ENCODE measurements at places on chromosomes 1 and 21.
A peak's percentile ranks its signal among the peaks of the same experiment; 100 is the strongest.

DNA sequence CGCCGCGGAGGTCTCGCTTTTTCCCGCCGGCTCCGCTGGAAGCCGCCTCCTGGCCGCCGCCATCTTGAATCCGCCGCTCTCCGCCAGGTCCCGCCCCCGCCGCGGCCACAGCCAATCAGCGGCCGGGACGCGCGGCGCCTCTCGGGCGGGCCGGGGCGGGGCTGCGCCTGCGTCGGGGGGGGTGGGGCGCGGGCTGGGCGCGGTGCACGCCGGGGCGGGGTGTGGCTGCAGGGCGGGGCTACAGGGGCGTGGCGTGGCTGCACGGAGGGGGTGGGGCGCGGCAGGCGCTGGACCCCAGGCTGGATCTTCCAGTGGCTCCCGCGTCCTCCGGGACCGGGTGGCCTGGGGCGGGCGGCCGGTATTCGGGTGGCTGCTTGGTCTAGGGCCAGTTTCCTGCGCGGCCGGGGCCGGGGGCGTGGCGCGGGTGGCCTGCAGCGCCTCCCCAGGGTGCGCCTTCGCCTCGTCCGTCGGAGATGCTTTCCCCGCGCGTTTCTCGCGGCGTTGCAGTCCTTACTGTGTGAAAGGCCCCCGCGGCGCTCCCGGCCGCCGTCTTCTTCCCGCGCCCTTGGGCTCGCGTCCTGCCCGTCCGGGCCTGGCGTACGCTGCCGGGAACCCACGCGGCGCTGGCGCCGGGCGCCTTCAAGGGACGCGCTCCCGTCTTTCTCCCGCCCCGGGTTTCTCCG is 575 bp downstream of the PCNT start:
- DNase-seq: peak; percentile 93

- no peak for DNase-seq
These were observed 651.4 kb downstream of the KCNT2 start for GRCh38 chr1:195956845-195957244.

- DNase-seq: peak; percentile 89
These were observed 553 bp downstream of the CMPK1 start for GRCh38 chr1:47333922-47334764.

GRCh38 chr1:147752511-147752910 is 7.9 kb downstream of the GJA5 start:
- no peak for DNase-seq

DNA sequence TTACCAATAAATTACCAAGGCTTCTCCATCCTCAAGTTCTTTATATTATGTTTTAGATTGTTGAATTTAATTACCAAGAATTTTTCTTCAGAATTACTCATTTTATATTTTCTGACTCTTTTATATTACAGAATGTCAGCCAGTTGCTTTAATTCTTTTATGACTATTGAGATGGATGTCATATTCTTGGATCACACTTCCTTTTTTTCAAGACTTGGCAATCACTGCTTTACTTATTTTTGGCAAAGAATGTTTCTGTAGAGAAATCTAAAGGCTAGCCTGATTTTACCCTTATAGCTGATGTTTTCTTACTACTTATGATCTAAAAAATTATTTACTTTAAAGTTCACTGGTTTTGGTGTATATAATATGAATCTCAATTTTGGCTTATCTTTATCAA is 721.1 kb upstream of the TMPRSS15 start:
- DNase-seq: no peak

DNA sequence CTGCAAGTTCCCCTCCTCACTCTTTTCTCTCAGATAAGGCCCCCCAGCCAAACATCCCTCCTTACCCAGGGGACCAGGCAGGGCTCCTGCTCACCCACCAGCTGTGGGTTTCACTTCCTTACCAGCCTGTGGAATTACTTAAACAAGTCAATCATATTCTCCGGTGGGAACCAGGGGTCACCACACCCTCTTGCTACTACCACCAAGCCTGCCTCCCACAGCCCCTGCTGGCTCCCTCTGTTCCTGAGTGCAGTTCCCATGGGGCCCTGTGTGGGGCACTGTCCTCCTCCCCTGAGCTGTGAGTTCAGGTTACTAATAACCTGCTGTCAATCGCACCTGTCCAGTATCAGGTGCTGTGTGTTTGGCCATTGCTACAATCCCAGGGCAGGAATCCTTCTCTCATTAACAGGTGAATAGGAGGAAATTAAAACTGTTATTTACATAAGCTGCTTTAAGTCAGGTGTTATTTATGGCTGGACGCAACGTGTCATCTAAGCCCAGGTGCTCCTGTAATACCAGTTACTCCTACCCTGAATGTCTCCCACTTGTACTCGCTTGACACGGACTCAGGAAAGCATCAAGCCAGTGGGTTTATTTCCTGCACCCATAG is 53.1 kb upstream of the LBR start:
- peak; percentile 61 for DNase-seq

- no peak for DNase-seq
These were observed 98.0 kb upstream of the BCAR3 start for GRCh38 chr1:93779540-93780165.

GRCh38 chr1:167836197-167836596 is 77.7 kb downstream of the ADCY10 start:
- no peak for DNase-seq

DNA sequence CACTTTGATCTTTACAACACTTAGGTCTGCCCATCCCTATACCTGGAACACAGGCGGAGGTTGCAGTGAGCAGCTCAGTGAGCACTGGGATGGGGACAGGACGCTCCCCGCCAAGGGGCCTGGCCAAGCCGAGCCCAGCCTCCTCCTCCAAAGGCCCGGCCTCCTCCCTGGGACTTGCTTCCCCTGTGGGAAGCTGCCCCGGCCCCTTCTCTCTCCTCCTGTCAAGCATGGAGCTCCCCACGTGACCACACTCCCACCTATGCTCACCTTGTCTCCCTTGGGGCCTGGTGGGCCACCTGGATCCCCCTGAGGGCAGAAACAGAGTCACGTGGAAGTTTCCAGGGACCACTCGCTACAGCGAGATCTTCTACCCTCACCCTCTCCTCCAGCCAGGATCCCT is 12.9 kb downstream of the COL16A1 start:
- DNase-seq: no peak

DNA sequence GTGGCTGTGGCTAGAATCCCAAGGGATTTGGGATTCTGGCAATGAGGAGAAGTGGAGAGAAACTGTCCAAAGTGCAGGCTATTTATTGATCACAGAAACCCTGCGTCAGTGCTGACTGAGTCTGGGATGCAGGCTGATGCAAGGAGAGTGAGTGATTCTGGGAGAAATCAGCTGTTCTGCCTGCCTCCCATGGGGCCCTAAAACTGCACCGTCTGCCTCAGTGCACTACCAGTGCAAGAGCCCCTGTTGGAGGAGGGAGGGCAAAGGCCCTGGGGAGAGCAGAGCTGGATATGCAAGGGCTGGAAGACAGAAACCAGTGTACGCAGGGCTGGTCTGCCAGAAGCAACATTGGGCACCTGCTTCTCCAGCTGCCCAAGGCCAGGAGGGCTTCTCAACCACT is 42.6 kb downstream of the C1orf198 start:
- no peak for DNase-seq

- DNase-seq: peak; percentile 99
These were observed 92.5 kb upstream of the RUNX3 start for GRCh38 chr1:25022361-25023189.

- DNase-seq: no peak
These were observed 12.7 kb downstream of the GABRD start for GRCh38 chr1:2031546-2032540.

GRCh38 chr21:26973226-26973625 is 6.3 kb upstream of the ADAMTS5 start:
- no peak for DNase-seq

- peak; percentile 23 for DNase-seq
These were observed 3.0 kb downstream of the ATP2B4 start for GRCh38 chr1:203629507-203630082.

- no peak for DNase-seq
These were observed 446.0 kb upstream of the LRRC7 start for GRCh38 chr1:69121723-69122122.

DNA sequence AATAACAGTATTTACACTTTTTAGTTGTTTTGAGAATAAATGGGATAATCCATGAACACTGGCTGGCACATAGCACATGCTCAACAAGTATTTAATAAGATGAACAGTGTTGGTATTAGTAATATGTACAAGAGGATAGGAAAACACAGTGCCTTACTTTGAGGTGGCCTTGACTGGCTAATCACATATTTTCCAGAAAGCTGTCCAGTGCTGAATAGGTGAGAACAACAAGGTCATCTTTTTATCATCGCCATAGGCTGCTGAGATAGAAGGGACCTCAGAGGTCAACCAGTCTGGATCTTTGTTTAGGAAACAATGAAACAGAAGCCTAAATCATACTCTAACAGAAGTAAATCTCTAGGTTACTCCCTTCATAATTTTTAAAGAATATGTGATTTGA is 89.7 kb upstream of the BCL9 start:
- DNase-seq: no peak

GRCh38 chr1:46613661-46614603 is 2.7 kb downstream of the MOB3C start:
- DNase-seq: no peak

GRCh38 chr1:64472040-64472376 is 2.1 kb downstream of the CACHD1 start:
- no peak for DNase-seq

GRCh38 chr21:41643246-41643966 is 123.4 kb downstream of the RIPK4 start:
- no peak for DNase-seq

- no peak for DNase-seq
These were observed 172.5 kb downstream of the PLPP3 start for GRCh38 chr1:56406821-56407220.

GRCh38 chr1:145961425-145962156 is 2.8 kb downstream of the ANKRD34A start:
- DNase-seq: peak; percentile 25

GRCh38 chr1:56146449-56146848 is 432.9 kb downstream of the PLPP3 start:
- DNase-seq: no peak

GRCh38 chr1:231053493-231054162 is 13.6 kb upstream of the FAM89A start:
- DNase-seq: peak; percentile 38

- no peak for DNase-seq
These were observed 4.6 kb downstream of the EGLN1 start for GRCh38 chr1:231417513-231417912.

GRCh38 chr1:225770561-225771248 is 6.9 kb upstream of the SRP9 start:
- no peak for DNase-seq

DNA sequence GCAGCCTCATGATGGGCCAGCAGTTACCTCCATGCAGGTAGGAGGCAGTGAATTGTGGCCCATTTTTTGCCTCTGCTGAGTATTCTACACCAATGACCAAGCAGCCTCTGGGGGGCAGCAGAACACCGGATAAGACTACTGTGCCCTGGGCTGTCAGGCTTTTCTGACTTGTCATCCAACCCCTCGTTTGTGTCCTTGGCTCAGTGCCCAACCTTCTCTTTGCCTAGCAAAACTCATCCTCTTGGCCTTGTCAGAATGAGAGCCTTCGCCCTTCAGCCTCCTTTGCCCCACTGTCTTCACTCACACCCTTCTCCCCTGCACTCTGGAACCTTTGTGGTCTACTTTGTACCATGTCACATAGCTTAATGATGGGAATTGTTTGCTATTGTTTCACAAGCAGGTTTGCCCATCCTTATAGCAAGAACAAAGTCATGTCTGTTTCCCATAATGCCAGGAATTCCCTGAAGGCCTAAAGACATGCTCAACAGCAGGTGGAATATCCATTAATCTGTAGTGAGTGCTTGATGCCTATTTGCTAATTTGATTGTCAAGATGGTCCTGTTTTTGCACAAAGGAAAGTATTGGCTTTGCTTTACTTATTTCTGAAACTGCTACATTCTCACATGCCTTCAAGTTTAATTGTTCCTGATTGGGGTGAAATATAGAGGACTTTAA is 255.9 kb downstream of the HHAT start:
- DNase-seq: peak; percentile 79

DNA sequence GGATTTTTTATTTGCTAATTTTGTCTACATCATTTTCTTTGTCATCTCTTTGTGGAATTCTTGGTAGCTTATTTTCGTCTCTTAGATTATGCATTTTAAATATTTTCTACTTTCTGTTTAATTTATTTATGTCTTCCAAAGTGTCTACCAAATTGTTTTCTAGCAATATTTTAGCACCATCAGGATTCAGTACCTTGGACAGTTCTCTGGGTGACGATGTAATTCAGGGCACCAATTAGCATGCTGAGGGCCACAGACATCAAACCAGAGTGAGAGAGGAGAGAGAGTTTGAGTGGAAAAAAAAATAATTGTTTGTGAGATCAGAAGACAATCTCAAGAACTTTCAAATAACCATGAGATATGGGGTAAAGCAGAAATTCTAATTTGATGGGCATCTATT is 169.8 kb upstream of the CXADR start:
- DNase-seq: peak; percentile 1

DNA sequence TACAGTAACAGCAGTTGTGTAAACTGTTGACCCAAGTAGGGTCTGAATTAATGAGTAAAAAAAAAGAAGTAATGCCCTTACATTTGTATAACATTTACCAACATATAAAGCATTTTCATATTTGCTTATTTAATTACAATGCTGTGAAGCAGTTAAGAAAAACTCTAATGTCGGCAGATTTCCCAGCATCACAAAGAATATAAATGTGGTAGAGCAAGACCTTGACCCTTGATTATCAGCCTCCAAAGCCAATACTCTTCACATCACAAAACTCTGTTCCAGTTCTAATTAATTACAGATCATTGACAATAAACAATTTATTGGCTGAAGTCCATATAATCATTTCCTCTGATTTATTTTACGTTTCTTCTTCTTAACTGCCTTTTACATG is 130.2 kb downstream of the DUSP10 start:
- DNase-seq: no peak

DNA sequence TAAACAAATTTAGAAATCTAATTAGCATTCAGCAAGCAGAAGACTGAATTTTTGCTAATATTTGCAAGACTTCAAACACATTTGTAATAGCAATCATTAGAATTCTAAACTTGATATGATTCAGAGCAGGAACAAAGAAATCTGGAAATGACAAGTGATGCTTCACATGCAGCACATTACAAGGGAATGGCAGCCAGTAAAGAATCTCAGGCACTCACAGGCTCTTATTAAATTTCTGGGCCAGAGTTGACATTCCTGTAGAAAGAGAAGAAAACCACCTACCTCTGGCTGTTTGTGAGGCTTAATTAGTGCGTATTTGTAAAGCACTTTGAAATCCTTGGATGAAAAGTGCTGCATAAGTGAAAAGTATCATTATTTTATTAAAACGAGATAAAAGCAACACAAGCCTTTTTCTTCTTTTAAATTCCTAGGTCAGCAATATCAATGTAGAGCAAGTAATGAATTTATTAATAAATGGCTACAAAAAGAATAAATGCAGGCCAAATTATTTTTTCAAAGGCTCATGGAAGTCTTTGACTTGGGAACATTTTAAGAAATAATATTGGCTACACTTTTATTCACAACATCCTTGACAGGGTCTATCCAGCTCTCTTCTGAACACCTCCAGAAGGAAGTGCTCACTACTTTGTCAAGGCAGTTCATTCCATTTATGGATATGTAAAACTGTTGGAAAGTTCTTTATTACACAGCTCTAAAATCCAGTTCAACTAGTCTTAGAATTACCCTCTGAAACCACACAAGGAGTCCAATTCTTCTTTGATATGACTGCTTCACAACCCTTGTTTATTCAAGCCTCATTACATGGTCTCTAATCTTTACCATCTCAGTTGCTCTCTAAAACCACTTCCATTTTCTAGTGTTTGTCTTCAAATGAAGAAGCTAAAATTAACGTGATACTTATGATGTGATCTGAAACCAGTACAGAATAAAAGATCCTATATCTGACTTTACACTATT is 32.1 kb upstream of the SCYL3 start:
- DNase-seq: peak; percentile 43

GRCh38 chr1:95451904-95452303 is 217.9 kb downstream of the RWDD3 start:
- no peak for DNase-seq

- peak; percentile 21 for DNase-seq
These were observed 48.0 kb downstream of the DYRK1A start for GRCh38 chr21:37414292-37415253.

All from GM12865 (cell line).